CD4-positive, alpha-beta T cell treated with Interleukin-12 subunit alpha and Interleukin-12 subunit beta, for 1 hour (primary cell): ENCODE measurements at places on chromosomes 12 and 14.

DNA sequence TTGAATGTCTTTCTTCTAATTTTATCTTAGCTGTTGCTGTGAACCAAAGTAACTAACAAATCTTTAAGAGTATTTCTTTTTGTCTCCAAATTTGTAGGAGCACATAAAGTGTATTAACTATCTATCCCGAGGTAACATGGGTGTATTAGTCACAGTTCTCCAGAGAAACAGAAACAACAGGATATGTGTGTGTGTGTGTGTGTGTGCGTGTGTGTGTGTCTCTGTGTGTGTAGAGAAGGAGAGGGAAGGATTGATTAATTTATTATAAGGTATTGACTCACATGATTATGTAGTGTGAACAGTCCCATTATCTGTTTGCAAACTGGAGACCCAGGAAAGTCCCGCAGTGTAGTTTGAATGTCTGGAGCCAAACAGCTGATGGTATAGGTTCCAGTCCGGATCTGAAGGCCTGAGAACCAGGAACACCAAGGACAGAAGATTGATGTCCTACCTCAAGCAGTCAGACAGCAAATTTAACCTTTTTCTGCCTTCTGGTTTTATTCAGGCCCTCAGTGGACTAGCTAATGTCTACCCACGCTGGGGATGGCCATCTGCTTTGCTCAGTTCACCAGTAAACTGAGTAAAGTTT, 14.4 kb downstream of the G2E3 start:
- no peak for DNase-seq

- DNase-seq, result peak; percentile 75
Measured at GRCh38 chr12:68538726-68539614, 71.7 kb upstream of the RAP1B start.

DNA sequence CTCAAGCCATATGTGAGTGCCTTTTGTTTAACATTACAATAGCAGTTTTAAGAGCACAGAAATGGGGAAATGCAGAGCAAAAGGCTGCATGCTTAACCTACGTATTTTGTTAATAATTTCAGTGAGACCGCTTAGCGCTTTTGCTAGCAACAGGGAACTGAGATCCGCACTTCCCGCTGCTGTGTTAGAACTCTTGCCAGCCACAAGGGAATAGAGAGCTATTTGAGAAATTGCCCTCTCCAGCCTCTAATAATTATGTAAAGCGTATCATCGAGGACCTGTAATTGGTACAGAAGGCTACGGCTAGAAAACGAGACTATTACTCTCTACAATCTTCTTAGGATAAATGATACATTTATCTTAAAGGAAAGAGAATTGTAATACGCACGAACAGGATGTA, 205.2 kb upstream of the GRIP1 start:
- no peak for DNase-seq

DNA sequence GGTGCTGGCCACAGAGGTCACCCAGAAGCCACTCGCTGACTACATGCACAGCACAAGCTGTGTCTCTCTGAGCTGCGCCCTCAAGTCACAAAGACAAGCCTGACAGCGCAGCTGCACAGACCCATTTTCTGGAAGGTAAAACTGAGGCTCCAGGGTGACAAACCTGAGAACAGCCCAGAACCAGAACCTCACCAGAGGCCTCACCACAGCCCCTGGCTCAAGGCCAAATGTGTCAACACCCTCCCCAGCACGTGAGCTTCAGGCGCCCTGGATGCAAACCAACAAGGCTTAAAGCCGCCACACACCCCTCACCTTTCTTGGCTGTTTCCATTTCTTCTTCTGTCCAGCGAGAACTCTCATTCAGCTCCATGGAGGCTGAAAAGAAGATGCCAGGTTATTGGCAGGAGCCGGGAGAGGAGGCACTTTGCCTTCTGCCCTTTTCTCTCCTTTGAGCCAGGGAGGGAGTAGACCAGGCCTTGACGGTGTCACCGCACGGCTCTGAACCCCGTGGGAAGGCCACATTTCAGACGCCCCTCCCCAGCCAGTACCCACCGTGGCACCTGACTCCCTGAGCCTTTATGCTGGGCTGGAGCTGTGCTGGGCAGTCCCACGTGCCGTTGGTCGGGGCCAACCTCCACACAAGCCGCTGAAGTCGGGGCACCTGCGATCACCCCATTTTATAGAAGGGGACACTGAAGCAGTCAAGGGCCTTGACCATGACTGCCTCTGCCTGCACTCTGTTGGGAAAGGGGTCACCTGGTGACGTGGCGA, 103.1 kb downstream of the RFLNA start:
- DNase-seq, result no peak

DNA sequence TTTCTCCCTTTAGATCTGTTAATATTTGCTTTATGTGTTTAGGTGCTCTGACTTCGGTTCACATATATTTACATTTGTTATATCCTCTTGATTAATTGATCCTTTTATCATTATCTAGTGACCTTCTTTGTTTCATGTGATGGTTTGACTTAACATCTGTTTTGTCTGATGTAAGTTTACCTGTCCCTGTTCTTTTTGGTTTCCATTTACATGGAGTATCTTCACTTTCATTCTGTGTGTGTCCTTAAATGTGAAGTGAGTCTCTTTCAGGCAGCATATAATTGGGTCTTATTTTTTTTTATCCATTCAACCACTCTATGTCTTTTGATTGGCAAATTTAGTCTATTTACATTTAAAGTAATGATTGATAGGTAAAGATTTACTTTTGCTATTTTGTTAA, 24.2 kb downstream of the TRMT5 start:
- DNase-seq, result no peak

DNA sequence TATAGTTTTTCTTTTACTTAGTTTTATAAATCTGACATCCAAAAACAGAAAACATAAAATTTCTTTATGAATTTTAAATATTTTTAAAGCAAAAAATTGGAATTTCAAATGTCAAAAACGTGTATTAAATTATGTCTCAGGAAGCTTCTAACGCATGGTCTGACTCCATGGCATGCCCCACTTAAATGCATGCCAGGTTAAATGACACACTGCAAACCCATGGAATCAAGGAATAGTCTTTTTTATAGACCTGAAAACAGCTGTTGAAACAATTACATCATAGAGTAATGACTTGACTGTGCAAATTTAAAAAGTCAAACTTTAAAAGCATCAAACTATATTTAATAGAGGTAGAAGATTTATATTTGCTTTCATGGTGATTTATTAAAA, 96.1 kb upstream of the DACT1 start:
- no peak for DNase-seq
